WERI-Rb-1 (cell line): ENCODE measurements at places on chromosomes 11 and 22.

DNA sequence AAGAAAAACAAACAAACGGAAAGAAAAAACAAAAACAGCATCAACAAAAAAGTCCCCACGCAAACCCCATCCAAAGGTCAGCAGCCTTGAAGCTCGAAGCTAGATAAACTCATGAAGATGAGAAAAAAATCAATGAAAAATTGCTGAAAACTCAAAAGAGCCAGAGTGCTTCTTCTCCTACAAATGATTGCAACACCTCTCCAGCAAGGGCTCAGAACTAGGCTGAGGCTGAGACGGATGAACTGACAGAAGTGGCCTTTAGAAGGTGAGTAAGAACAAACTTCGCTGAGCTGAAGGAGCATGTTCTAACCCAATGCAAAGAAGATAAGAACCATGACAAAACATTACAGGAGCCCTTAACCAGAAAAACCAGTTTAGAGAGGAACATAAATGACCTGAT, 18.4 kb upstream of the FTH1 start:
- DNase-seq, result no peak

DNA sequence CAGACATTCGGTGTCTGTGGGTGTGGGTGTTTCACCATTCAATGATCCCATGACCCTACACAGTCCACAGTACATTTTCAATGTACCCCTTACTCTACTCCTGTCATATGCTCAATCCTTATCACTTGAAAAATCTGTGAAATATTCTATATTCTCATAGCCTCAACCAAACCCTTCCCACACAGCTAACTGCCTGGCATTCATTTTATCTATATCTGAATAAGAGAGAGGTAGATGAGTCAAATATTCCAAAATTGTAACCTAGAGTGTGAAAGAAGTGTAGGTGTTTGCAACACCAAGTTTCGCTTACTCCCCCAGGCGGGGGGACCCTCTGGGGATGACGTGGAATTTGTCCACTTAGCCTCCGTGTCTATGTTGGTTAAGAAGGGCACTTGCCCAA, 354.8 kb downstream of the ETS1 start:
- DNase-seq, result no peak

GRCh38 chr22:44273175-44273574, 39.6 kb downstream of the SHISAL1 start:
- no peak for DNase-seq

DNA sequence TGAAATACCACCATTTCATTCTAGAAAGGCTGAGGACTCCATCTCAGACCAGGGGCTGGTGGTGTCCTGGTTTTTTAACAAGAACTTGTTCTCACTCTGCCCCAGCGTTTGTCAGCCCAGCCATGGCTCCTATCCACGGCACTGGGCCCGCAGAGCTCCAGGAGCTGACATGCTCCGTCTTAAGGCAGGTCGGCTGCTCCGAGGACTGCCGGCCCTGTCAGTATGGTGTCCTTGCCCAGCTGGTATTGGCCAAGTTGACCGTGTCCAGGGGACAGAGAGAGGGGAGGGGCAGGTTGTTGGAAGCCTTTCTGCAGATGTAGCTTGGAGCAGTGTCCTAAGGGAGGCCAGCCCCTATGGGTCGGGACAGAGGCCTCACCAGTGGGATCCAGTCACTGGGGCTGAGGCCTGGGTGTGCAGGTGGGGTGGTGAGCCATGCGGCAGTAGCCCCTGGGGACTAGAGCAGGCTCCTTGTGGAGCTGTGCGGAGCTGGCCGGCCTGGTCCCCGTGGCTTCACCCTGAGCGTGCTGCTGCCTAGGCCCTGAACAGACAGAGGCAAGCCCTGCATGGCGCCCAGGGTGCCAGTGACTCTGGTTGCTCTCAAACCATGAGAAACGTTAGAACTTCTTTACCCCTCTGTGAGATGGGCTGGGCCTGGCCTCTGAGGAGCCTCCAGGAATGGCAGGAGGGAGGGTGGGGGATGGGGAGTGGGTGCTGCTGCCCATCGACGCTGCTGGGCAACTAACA, 39.9 kb upstream of the KCNQ1OT1 start:
- no peak for DNase-seq

GRCh38 chr11:34650528-34650927, 29.6 kb downstream of the EHF start:
- no peak for DNase-seq

DNA sequence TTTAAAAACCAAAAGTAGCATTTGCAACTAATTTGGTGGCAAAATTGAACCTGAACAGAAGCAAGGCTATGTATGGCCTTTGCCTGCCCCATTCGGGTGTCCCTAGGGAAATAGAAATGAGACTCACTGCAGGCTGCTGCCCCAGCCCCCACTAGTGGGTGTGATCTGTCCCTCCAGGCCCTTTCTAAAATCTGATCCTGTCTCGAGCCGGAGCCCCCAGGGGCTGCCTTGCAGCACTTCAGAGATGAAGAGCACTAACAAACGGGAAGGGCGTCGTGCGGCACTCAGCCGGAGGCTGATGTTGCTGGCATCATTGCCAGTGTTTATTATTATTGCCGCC, 43.2 kb downstream of the CD82 start:
- DNase-seq, result no peak
